Inflammatory macrophage treated with lipopolysaccharide for 4 hours (primary cell): ENCODE measurements at places on chromosomes 4 and X.
A peak's percentile ranks its signal among the peaks of the same experiment; 100 is the strongest.

- no peak for DNase-seq
Observed at GRCh38 chr4:148048598-148048997, 316.7 kb downstream of the ARHGAP10 start.

DNA sequence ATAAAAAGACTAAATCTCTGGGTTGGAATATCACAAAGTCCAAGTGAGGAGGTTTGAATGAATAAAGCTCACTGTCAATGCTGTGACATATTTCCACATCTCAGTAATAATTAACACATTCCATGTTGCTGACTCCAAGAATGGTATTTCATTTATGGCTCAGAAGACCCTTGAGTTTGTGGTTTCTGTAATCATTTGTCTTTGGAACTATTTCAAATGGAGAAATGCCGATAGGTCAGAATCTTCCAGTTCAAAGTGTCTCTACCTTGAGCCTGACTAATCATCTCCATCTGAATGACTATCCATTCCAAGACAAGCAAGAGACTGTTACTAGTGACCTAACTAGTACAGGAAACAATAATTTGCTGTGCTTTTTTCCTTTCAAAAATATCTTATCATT, 24.2 kb upstream of the SLC2A9 start:
- DNase-seq = no peak

DNA sequence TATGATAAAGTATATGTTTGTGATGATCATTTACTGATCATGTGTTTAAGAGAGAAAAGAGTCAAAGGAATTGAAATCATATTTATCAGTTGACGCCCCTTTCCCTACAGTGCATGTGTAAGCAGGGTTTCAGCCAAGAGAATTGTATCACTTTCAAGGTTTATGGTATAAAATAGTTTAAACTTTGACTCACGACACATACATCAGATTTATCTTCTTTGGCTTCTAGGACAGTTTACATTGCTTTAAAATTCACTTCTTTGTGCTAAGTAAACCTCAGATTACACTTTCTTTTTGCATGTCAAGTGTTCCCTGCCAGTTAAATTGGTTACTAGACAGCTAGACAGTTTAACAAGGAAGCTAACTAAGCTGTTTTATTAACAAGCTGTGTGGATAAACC, 86.3 kb upstream of the MYOZ2 start:
- DNase-seq = no peak

GRCh38 chr4:142845293-142846107, 601 bp downstream of the INPP4B start:
- DNase-seq = no peak

DNA sequence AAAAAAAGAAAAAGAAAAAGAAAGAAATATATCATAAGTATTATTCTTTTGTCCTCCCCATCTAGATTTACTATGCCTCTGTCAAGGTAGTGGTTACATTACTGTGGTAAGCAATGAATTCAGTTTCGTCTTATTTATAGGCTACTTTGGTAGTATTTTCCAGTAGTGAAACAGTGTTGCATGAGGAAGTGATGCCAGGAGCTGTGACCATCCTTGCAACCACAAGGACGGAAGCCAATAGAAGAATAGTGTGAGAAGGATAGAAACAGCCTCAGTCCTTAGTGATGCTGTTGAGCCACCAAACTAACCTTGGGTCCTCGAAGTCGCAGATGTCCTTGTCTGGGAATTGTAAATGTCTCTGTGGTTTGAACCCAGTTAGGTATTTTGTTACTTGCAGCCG, 328.5 kb downstream of the PPP3CA start:
- peak; percentile 44 for DNase-seq

DNA sequence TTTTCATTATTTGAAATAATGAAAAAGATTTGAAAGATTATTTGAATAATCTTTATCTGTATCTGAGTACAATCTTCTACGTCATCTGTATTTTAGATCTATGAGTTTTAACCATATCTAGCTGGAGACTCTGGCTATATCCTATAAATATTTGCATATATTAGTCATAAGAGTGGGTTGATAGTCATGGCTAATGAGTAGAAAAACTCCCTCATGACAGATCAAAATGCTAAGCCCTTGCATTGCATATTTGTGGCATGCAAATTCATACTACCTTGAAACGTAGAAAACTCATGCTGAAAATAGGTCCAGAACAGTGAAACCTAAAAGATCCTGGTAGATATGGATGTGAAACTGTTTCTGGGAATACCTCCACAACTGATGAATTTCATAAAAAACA, 291.3 kb downstream of the GALNTL6 start:
- no peak for DNase-seq

DNA sequence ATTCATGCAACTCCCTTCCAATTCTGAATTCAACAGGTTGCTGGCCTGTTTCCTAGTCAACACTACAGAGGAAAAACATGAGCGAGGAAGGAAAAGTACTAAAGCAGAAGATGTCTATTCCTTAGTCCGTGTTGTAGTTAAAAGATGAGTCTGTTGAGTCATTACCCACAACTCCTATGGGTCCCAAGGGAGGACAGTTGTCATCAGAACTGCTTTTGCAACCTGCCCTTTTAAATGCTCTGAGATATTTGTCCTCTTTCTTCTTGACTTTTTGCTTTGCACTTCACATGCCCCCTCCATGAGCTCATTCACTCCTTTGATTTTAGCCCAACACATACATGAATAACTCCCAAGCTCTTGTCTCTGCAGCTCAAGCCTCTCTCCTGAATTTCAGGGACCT, 119.2 kb downstream of the CORIN start:
- no peak for DNase-seq

DNA sequence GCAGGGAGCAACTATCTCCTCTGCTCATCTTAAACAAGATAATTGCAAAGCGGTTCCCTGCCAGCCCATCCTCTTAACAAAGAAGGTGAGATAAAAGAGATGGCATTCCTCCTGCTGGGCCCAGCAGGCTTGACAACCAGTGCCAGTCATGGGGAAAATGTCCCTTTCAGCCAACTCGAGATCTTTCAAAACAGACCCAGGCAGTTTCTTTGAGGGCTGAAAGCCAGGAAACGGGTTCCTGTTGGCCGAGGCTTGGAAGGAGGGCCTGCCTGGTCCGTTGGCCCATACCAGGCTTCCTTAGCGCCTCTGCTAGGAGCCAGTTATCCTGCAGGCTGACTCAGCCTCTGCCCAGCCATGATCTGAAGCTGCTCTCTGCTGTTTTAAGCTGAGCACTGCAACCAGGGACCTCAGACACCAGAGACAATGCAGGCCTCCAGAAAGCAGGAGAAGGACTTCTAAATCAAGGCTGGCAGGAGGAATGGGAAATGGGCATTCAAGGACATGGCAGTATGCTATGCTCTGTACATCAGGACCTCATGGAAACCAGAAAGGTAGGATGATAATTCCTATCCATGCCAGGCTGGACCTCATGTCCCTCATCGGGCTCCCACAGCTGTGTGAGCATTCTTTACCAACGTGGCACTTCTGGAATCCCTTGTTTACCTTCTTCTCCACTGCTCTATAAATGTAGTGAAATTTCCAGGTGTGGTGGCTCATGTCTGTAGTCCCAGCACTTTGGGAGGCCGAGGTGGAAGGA, 42.4 kb upstream of the SLC2A9 start:
- peak; percentile 65 for DNase-seq

DNA sequence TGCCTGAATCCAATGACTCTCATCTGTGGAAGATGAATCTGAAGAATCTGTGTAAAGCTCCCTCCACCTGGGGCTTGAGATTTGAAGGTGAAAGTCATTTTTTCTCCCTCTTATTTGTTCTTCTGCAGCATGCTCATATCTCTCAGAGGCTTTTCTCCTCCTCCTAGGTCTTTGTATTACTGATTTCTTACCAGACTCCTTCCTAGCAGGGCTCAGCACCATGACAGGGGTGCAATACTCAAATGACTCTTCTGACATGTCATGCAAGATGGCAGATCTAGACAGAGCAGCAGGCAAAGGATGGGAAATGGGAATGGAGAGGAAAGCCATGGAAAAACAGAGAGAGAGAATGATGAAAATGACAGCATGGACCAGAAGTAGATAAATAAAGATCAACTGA, 118.3 kb downstream of the TMA16 start:
- peak; percentile 44 for DNase-seq

DNA sequence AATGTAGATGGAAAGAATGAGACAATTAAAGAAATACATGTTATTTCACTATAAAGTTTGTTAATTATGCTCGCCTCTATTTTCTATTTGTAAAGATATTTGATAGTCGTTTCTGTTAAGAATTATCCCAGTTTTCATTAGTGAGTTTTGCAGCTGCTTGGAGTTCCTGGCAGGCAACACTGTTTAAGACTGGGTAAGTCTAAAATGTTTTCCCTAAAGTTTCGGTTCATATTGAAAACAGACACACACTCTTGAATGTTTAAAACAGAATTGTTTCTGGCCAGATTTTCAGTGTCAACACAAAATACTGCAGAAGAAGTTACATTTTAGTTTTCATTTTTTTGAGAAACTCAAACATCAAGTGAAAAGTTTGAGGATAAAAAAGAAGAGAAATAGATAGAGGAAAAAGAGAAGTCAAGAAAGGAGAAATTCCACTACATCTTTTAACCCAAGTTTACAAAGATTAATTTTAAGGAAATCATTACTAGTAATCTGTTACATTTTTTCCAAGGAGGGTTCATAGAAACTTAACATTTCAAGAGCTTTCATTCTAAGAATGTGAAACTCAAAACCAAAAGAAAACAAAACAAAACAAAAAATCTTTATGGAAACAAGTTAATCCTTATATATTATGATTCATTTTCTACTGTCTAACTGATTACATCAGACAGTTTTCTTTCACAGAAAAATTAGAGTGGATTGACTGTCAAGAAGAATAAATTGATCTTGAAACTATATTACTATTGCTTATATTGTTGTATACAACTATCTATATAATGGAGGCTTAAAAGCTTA, 305.5 kb downstream of the FAT4 start:
- no peak for DNase-seq

DNA sequence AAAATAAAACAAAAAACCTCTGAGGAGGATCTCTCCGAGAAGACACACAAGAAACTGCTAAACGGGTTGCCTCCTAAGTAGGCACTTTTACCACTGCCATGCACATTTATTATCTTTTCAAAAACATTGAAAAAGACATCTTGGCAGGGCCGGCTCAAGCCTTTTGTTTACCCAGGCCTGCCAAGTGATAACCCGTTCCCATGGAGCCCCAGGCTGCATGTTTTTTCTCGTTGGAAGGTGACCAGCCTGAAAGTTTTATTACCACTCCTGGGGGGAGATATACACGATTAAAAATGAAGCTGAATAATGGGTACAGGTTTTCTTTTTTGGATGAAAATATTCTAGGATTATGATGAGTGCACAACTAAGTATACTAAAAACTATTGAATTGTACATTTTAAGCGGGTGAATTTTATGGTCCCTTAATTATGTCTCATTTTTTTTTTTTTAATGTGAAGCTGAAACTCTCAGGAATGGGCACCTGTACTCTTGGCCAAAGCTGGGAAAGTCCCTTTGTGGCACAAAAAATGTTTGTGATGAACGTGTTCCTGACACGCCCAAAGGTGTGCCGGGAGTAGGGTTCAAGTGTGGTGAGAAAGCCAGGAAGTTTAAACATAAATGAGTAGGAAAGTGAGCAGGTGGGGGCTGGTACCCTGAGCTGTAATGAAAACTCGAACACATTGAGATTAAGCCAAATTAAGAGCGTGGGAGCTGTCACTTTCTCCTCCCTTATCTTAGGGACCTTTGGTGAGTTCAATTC, 1.5 kb upstream of the MAP7D2 start:
- DNase-seq = no peak

- peak; percentile 18 for DNase-seq
Observed at GRCh38 chr4:68373513-68373912, 23.6 kb upstream of the YTHDC1 start.
